COR-L47 (cell line): ENCODE measurements at places on chromosomes 6 and 20.

DNA sequence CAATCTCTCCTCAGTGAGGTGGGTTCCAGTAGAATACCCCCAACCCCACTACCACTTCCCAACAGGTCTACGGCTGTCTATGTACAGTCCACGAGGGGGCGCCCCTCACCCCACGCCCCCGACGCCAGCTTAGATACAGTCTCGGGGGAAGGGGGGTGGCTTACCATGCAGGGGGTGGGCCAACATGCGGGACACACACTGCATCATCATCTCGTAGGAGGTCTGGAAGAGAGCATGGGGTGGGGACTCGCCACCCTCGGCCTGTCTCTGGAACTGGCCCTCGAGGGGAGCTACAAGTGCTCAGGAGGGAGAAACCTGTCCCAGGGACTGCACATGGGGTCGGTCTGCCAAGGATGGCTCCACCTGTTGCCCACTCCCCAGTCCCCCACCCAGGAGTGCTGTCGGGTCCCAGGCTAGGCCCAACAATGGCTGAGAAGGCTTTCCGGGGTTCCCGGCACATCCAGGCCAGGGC, 8.5 kb downstream of the MTCH1 start:
- no peak for DNase-seq

DNA sequence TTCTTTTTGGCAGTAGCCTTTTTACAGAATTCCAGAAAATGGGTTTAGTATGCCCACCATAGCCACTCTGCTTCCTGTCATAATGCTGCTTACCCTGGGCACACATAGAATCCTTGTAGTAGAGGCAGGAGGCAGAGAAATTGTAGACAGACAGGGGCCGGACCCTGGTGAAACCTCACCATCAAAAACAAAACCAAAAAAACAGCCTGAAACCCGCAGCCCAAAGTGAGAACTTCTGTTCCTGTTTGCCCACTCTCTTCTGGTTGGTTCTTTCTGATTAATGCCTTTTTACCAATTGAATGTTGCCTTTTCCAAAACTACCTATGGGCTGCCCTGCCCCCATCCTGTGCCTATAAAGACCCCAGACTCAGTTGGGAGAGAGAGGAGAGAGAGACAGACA, 188.2 kb downstream of the CDKAL1 start:
- DNase-seq: no peak

DNA sequence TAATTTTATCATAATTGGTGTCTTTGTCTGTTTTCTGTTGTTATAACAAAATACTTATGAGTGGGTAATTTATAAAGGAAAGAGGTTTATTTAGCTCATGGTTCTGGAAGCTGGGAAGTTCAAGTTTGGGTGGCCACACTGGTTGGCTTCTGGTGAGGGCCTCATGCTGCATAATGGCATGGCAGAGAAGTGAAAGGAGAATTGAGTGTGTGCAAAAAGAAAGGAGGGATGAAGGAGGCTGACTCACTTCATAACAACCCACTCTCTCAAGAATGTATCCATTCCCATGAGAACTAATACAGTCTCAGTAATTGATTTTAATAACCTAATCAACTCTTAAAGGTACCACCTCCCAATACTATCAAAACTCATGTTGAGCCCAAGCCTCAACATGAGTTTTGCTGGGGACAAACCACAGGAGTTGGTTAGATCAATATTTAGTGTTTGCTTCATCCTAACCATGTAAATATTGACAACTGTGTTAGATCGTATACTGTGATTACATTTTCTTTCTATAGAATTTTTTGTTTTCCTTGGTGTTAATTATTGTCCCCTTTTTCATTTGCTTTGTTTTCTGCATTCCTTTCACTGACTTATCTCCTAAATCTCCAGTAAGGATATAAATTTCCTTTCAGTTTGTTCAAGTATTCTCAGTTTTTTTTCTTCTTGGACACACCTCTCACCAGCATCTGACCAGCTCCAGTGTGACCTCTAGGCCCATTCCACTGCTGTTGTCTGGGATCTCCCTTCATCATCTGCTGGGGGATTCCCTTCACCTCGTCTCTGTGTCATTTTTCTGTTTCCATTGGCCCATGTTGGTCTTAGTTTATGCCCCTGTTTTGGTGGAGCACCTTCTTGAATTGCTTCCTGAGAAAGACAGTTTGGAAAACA, 54.8 kb upstream of the SCGN start:
- no peak for DNase-seq

GRCh38 chr6:26304213-26304796, 60.7 kb upstream of the BTN3A2 start:
- no peak for DNase-seq

GRCh38 chr6:161922631-161923119, 648.8 kb upstream of the AGPAT4 start:
- DNase-seq: peak; percentile 41

- no peak for DNase-seq
Observed at GRCh38 chr20:19889011-19889953, 127.9 kb upstream of the NAA20 start.

GRCh38 chr20:52943185-52943841, 28.8 kb upstream of the TSHZ2 start:
- no peak for DNase-seq

- DNase-seq: no peak
Observed at GRCh38 chr6:155943635-155944034, 488.0 kb upstream of the NOX3 start.

DNA sequence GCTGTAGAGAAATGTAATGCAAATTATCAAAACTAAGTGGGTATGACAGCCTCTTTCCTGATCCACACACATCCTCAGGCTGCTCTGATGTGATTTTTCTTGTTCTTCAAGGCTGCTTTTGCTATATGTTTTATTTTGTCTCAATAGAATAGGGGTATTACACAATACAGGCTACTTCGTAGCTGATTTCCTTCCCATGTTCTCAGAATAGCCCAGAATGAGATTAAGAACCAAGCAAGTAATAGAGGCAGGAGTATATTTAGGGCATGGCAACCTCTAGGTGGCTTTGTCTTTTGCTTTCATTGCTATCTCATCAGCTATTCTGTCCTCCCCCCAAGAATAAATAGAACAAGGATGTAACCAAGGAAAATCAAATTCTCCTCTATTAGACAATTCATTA, 241.8 kb downstream of the ALDH8A1 start:
- no peak for DNase-seq

DNA sequence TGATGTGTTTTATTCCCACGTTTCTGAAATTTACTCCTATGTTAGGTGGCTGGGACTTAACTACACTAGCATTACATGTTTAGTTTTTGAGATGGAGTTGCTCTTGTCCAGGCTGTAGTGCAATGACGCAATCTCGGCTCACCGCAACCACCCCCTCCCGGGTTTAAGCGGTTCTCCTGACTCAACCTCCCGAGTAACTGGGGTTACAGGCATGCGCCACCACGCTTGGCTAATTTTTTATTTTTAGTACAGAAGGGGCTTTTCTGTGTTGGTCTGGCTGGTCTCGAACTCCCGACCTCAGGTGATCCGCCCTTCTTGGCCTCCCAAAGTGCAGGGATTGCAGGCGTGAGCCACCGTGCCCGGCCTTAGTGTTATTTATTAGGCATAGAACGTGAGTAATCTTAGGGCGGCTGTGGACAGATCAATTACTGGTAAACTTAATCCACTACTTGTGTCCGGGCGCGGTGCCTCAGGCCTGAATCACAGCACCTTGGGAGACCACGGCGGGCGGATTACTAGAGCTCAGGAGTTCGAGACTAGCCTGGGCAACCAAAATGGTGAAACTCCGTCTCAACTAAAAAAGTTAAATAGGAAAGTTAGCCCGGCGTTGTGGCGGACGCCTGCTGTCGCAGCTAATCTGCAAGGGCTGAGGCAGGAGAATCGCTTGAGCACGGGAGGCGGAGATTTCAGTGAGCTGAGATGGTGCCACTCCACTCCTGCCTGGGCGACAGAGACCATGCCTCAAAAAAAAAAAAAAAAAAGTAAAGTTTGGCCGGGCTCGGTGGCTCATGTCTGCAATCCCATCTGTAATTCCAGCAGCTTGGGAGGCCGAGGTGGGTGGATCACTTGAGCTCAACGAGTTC, 123.7 kb upstream of the BTN3A2 start:
- DNase-seq: no peak

DNA sequence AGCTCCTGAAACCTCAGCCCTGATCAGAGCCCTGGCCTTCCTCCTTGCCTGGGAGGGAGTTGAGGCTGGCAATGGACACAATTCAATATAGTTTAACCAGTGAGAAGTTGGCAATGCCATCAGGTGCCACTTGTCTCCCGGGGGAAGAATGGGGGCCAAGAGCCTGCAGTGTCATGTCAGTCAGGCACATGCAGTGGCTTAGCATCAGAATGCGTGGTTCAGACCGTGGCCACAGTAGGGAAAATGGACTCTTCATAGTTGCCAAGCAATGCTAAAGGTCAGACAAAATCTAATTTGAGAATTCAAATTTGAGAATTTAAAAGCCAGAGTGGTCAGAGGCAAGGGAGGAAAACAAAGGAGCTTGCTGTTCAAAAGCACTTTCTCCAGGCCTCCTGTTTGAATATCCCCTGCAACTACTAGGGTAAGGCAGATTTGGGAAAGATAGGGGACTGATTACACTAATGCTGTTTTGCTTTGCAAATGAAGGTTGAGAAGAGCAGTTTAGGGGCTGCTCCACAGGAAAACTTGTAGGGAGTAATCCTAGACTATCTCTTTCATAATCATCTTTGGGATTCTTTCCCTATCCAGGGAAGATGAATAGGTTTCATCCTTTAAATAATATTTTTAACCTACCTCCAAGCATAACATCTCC, 33.1 kb upstream of the CLIC5 start:
- no peak for DNase-seq

- no peak for DNase-seq
Observed at GRCh38 chr6:159068904-159069578, 24.2 kb upstream of the TAGAP start.

- DNase-seq: no peak
Observed at GRCh38 chr6:45589367-45589766, 211.6 kb upstream of the SUPT3H start.

DNA sequence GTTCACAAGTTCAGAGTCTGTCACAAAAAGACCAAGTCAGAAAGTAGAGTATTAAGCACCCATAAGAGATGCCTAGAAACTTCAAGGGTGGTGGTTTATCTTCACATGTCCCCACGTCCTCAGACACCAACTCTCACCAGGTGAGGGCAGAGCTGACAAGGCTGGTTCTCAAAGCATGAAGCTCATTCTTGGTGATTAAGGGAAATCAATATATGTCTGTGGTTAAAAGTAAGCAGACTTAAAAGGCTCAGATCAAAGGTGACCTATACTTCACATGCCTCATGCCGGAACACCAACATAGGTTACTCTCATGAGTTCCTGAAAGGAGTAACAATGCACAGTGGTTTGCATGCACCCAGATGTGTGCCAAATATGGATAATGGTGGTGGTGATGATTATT, 27.0 kb downstream of the IL17A start:
- no peak for DNase-seq

GRCh38 chr6:2876210-2877056, 26.7 kb downstream of the SERPINB9 start:
- DNase-seq: no peak

DNA sequence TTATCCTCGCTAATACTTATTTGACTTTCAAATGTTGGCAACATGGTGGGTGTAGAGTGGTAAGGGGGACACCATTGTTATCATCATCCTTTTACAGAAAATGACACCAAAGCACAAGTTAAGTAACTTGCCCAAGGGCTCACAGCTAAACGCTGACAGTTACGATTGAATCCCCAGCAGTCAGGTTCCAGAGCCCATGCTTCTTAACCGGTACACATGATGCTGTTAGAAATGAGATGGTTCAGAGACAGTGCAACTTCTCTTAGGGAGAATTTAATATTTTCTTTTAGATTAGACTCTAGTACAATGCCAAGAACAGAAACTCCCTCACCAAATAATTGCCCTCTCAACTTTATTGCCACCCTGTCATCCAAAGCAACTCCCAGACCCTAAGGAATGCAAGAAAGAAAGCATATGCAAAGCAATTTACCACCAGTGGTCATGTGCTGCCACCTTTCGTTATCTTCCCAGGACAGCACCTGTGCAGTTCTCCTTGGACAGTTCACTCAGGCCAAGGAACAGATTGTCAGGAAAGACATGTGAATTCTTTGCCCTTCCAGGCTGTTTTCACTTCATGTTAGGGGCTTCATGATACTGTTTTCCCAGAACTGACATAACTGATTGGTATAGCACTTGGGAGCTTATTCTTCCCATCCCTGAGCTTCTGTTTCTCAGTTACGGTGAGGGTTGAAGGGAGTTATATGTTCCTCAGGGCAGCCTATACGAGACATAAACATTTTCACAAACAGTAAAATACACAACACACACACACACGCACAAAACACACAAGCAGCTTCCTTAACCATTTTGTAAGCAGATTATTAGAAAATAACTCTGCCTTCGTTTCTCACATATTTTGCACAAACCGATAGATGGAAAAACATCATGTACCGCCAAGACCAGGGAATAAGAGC, 5.1 kb downstream of the HLA-DMA start:
- peak; percentile 32 for DNase-seq

GRCh38 chr6:89239338-89239737, 22.2 kb upstream of the GABRR1 start:
- no peak for DNase-seq

DNA sequence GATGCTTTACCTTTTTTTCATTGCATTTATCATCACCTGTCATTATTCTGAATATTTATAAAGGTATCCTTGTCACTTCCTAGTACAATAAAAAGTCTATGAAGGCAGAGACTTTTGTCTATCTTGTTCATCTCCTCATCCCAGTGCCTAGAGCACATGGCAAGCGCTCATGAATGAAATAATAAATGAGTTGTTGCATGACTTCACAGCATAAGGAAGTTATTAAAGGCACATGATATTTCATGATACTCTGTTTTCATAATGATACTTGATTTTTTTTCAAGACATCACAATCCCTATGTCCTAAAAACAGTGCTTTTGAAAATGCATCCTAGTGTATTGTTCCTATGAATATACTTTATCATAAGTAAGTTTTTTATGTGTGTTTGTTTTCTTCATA, 310.6 kb upstream of the RSPO3 start:
- no peak for DNase-seq
